NCI-H1092 treated with DMSO at 0.1 percent for 48 hours (cell line): ENCODE measurements at places on chromosomes 7 and 10.

DNA sequence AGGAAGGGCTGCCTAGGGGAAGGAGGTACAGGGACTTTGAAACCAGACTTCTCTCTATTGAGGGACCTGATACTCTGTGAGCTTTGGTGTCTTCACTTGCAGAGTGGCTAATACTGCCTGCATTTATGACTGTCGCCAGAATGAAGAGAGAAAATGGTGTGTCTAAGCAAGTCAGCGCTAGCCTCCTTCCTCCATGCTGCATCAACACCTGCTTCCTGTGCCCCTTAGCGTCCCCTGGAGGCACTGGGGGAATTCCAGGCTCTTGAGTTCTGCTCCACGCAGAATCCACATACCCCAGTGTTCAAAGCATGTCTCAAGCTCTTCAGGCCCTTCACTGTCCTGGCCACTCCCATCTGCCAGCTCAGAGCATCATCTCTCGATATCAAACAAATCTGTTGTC is 140.5 kb downstream of the PKD1L1 start:
- DNase-seq: no peak

DNA sequence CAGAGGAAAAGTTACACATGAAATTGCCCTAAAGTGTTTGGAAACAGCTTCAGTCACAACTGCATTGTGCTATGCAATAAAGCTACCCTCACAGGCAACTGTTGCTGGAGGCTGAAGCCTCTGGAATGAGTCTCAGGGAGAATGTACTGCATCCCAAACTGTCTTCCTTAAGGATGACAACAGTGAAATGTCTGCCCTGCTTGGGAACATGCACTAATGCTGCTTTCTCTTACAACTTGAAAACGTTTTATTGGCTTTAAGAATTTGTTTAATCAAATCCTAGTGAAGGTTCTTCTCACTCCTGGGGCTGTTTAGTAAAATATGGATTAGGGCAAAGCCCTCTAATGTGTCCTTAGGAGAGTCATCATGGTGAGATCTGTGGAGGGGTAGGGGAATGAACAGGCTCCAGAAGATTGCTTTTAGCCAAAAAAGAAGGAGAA is 215.4 kb downstream of the TWIST1 start:
- no peak for DNase-seq

GRCh38 chr10:62740885-62741745 is 63.4 kb upstream of the ADO start:
- DNase-seq: no peak

- no peak for DNase-seq
Observed at GRCh38 chr10:52566471-52567246, 205.9 kb downstream of the MBL2 start.

DNA sequence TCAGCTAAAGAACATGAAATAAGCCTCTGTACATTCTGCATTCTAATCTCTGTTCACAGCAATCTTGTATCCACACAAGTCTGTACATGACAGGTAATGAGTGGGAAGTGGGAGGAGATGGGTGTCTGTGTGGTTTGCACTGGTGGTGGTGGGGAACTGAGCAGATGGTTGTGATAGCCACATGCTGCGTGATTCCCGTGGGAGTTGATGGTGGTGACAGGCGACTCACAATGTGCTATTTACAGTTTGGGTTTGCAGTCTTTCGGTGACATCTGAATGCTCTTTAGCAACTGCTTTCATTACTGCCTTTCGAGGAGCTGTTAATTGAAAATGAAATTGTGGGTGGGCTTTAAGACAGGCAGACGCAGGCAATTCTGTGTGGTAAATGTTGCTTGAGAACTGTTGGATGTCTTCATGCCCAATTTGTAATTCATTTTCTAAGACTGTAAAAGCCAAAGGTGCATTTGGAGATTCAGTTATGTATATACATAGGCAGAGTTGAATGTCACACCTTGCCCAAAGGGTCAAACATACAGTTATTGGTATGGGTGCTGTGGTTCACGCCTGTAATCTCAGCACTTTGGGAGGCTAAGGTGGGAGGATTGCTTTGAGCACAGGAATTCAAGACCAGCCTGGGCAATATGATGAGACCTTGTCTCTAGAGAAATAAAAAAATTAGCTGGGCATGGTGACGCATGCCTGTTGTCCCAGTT is 308.2 kb downstream of the AUTS2 start:
- DNase-seq: no peak

GRCh38 chr10:75395932-75396630 is 5.5 kb downstream of the ZNF503 start:
- DNase-seq: no peak

DNA sequence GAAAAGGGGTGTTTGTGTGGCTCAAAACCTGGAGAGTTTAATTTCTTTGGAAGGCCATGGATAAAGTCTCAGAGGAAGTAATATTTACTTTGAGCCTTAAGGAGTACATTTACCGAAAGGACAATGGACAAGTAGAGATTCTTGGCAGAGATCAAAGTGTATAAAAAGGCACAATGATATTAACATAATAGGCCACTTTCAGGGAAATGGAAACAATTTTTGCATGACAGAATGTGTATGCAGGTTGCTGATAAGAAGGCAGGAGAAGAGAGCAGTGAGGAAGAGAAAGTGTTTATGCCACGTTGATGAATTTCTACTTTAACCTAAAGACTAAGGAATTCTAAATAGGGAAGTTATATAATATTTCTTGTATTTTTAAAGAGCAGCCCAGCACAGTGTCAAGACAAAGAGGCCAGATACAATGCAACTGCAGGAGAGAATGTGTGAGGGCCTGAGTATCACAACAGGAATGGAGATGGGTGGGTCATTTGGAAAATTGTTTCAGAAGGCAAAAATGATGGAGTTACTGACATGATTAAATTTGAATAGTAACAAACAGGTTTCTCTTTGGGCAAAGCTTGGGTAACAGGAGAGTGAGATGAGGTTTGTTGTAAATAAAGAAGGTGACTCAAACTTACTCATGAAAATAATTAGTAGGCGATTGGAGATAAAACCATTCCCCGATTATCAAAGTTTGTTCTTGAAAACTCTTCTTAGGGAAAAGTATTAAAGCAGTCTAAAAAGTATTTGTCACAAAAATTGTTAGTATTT is 84.1 kb downstream of the THSD7A start:
- no peak for DNase-seq

DNA sequence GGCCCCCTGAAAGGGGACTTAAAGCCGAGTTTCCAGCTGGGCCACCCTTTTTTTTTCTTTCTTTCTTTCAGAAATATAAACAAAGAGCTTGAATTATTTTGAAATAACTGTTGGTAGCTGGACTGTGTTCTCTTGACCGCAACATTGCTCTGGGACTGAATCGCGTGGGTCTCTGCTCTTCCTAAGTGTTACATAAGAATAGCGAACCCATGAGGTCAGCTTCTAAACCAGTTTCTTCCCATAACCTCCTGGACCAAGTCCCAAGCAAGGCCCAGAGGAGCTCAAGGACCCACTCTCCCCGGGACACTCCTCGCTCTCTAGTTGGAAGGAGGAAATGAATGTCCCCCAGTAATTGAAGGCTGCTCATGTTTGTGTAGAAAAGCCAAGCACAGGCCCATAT is 91.1 kb downstream of the CXCL12 start:
- no peak for DNase-seq

DNA sequence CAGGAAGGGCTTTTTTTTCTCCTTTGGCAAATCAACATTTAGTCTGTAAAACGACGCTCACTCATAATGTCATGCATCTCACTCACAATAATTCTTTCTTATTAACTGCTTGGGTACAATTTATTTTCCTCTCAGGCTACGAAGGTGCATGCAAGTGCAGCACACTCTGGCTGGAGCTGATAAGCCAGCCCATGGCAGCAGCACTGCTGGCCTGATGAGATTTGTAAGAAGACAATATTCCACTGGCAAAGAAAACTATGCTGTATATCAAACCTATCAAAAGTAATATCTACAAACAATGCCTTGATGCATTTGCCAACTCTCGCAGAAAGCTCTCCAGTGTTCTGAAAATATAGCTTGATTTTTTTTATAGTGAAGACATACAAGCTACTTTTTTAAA is 170.0 kb upstream of the PHF14 start:
- DNase-seq: no peak

DNA sequence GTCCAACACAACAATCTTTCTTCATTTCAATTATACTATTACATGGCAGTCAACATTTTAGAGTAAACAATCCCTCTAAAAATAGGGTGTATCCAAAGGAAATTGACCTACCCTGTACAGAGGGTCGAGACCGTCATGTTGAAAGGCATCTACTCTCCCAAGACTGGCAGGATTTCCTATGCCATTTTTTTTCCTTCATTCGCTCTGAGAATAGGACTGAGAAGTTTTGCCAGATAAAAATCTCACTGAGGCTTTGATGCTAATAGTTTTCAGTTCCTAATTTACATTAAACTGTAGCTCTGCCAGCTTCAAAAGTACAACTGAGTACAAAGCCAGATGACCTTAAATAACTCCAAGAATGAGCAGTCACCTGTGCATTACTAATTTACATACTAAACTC is 84.5 kb upstream of the SEMA3C start:
- DNase-seq: no peak

DNA sequence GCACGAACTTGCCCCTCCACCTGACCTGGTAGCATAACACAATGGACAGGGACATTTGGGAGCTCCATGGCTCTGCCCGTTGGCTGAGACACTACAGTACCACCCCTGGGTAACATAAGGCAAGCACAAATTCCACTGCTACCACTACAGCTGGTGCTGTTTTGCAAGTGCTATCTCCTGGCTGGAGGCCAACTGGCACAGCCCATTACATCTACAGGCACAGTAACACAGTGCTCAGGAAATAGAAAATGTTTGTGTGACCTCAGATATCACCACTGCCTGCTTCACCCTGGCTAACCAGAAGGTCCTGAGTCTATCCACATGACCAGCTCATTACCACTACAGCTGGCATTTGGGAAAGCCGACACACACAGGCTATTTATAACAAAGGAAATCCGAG is 631.1 kb upstream of the MBL2 start:
- DNase-seq: no peak

DNA sequence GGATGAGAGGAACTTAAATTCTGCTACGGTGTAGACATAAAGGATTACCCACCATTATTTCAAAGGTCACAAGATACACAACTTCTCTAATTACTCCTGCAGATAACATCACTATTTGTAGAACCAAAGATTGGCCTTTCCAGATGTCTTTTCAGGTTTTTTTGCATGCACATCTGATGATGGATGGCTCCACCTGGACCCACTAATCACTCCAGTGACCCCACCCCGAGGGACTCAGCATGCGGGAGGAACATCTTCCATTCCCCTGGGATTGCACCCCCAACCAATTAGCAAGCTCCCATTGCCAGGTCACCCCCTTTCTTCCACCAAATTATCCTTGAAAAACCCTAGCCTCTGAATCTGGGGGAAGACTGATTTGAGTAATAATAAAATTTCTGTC is 608.9 kb downstream of the CNTNAP2 start:
- DNase-seq: no peak

DNA sequence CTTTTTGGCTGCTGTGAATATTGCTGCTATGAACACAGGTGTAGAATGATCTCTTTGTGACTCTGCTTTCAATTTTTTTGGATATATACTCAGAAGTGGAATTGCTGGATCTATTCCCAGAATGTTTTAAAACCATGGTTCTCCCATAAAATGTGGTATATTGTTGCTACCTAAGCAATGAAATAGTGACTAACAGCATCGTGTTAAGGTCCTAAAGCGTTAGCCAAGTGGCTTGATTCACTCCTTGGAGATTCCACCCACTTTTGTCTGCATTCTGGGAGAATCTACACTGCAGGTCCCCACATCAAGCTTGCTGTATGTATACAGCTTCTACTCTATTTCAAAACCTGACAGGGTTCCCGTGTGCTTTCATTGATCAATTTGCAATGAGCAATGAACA is 105.6 kb downstream of the CDK6 start:
- no peak for DNase-seq

DNA sequence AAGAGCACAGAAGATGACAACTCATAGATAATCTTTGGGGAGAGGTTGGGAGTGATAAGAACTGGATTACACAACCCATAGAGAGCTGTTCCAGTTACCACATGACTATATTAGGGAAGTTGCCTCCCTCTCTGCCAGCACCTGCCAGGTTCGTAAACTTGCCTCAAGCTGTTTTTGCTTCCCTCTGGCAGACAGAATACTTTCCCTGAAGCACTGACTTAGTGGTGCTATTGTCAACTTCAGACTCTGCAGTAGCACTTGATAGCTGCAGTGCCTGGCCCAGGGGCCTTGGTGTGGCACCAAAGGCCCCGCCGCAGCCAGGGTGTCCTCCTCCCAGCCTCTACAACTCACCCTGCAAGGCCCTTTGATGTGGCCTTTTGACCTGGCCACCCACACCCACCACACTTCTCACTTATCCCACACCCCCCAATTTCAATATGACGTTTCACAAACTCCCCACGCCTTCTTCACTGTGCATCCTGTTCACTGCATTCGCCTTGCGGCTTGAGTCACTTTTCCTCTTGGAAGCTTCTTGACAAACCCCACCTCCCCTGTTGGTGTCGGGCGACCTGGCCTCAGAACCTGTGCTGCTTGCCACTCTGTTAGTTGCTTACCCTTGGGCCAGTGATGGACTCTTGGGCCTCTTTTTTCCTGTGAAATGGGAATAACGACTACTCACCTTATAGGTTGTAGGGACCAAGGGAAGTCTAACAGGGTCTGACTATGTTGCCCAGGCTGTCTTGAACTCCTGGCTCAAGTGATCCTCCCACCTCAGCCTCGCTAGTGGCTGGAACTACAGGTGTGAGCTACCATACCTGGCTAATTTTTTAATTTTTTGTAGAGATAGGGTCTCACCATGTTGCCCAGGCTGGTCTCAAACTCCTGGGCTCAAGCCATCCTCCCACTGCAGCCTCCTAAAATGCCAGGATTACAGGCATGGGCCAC is 50.2 kb upstream of the PODXL start:
- no peak for DNase-seq

DNA sequence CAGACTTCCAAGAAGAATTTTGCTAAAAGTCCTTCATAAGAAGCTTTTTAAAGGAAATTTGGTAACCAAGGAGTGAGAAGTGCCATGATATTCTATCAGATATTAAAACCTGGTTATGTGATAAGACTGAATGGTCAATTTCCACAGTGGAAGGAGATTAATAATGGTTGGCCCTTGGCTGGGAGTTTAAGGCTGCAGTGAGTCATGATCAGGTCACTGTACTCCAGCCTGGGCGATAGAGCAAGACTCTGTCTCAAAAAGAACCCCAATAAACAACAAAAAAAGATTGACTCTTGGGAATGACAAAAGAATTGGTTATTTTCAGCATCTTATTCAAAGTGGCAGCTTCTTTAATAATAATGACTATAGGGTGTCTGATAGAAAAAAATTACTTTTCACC is 37.2 kb downstream of the EXOC4 start:
- no peak for DNase-seq
